ENCODE measurements at places on chromosomes 2 and 18. TPM values are rescaled to one million over a fixed set of nuclear protein-coding genes. Genes with fewer than 3 reads are reported as not detected.

The SERPINB3 gene
- total RNA-seq: not detected

The IL1A gene
- 0.23 TPM for total RNA-seq

The BOLL gene
- not detected for total RNA-seq

The IL36B gene
- total RNA-seq: 0.17 TPM

The CLHC1 gene
- 1.5 TPM for total RNA-seq

The GULP1 gene
- 27.5 TPM for total RNA-seq

The OR6B2 gene
- not detected for total RNA-seq

The CXXC1 gene
- total RNA-seq: 50.9 TPM

The SPATA3 gene
- not detected for total RNA-seq

The SERPINB11 gene
- total RNA-seq: not detected

The EVX2 gene
- not detected for total RNA-seq

The TNS1 gene
- total RNA-seq: 8.0 TPM

The SLC30A3 gene
- 2.1 TPM for total RNA-seq

All from A549 treated with Mapracorat at 1 μM for 4 hours (cell line).